ENCODE measurements at places on chromosomes 11 and 22. TPM values are rescaled to one million over a fixed set of nuclear protein-coding genes. Genes with fewer than 3 reads are reported as not detected.

GRCh38 chr11:128036006-128036405 is 551.4 kb downstream of the ETS1 start:
- DNase-seq, result no peak
- H3K27ac ChIP-seq, result no peak overlapping the region
- no peaks in the 10 kb centered on the region for H3K27me3 ChIP-seq
- peaks cover 40% of the 10 kb centered on the region for H3K4me1 ChIP-seq

Gene SLC22A24
- not detected for polyA plus RNA-seq

DNA sequence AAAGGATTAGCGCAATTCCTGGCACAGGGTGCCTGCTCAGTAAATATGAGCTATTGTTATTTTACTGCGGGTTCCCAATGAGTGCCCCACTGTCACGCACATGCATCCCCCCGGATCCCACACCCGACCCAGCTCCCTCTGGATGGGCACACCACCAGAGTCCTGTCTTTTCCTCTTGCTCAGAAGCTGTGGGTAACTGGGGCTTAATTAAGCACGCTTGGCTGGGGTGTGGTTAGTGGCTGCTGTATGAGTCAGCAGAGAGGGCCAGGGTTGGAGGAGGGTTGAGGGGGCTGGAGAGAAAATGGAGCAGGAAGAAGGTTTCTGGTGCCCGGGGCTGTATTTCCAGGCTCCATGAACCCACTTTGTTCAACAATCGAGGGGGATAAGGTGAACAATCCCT is 30.3 kb upstream of the NECTIN1 start:
- no peaks in the 10 kb centered on the region for H3K27me3 ChIP-seq
- DNase-seq, result no peak
- no peaks in the 10 kb centered on the region for H3K4me1 ChIP-seq
- no peak overlapping the region for H3K27ac ChIP-seq
- H3K4me3 ChIP-seq, result no peak overlapping the region

DNA sequence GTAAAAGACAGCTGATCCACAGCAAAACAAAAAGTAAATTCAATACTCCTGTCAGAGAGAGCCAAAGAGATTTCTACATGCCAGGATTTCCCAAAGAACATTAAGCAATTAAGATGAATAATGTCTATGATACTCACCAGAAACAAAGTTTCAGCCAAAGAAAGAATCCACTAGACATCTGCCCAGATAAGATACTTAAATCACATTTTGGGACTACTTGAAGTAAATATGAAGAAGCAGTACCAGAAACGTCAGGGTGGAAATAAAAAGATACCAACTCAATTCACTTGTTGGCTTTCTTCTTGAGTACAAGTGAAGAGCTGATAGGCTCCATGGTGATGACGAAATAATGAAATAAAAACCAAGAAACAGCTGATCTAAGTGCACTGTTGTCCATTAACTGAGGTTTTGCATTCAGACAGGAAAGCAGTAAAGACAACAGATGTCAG is 31.6 kb upstream of the ARHGAP32 start:
- DNase-seq, result peak; percentile 9
- no peak overlapping the region for H3K27ac ChIP-seq
- H3K4me3 ChIP-seq, result no peak overlapping the region
- H3K36me3 ChIP-seq, result no peaks in the 10 kb centered on the region
- H3K4me1 ChIP-seq, result peaks cover 6% of the 10 kb centered on the region

DNA sequence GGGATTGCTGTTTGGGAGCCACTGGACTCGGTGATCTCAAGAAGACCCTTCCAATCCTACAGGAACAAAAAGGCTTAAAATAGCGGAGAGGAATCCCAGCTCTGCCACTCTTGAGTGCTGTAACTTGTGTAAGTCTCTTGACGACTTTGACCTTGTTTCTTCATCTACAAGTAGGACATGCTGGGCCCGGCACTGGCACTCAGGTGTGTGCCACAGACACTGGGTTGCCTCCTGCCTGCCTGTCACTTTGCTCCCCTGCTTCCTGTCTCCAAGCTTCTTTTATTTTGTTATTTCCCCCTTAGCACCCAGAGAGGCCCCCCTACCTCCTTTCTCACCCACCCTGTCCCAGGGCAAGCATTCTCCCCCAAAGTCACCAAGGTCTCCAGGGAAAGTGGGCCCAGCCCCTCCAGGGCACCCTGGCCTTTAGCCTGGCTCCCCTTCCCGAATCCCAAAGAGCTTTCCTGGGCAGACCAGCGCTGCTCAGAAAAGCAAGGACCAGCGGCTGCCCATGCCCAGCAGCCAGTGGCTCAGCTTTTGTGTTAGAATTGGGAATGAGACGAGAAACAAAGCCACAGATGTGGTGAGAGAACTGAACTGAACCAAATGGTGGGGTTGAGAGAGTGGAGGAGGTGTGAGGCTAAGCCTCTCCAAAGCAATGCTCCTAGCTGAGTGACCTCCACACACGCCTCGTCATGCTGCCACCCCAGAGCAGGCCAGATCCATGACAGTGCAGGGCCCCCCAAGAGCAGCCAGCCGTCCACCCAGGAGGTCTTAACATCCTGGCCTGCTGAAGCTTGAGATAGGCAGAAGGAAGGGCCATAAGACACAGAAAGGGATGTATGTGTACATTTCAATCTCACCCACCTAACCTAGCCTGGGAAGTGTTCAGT is 4.5 kb downstream of the TRIM29 start:
- no peaks in the 10 kb centered on the region for H3K4me1 ChIP-seq
- no peak overlapping the region for H3K4me3 ChIP-seq
- H3K27me3 ChIP-seq, result peaks cover 4% of the 10 kb centered on the region
- no peak overlapping the region for H3K27ac ChIP-seq
- DNase-seq, result no peak

GRCh38 chr11:115284773-115285172 is 219.4 kb downstream of the CADM1 start:
- no peak overlapping the region for H3K4me3 ChIP-seq
- no peak for DNase-seq
- no peak overlapping the region for H3K27ac ChIP-seq
- H3K27me3 ChIP-seq, result no peaks in the 10 kb centered on the region
- H3K4me1 ChIP-seq, result no peaks in the 10 kb centered on the region

DNA sequence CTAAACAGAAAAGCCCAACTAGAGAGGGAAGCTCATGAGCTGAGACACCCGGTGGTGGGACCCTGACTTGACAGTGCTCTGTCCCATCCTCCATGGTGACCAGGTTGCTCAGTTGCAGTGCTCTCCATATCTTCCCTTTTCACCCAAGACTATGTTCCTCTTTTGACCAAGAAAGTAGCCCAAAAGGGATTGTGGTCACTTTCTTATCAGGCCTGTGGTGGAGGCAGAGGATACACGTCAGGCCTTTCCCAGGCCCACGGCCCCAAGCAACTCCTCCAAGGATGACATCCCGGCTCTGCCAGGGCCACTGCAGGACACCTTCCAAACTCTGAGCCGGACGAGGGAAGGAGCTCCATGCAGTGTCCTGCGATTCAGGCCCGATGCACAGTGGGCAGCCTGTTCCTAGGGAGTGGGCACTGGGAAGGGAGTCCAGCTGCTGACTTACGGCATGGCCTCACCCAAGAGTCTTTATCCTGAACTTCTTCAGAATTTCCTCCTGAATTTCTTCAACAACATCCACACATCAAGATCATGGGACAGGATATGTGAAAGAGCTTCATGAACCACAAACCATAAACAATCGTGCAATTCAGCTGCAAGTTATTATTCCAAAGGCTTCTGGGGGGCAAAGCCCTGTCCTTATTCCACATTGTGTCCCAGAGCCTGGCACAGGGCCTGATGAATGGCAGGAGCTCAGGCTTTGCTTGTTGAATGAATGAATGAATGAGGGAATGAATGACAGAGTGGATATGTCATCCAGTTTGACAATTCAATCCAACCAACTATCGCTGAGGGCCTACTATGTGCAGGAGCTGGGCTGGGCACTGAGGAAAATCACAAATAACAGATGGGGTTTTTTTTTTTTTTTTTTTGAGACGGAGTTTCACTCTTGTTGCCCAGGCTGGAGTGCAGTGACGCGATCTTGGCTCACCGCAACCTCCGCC is 36.0 kb upstream of the MYH9 start:
- H3K4me1 ChIP-seq, result peaks cover 10% of the 10 kb centered on the region
- DNase-seq, result no peak
- H3K36me3 ChIP-seq, result no peaks in the 10 kb centered on the region
- H3K27ac ChIP-seq, result peak overlapping the region; percentile 73
- no peaks in the 10 kb centered on the region for H3K27me3 ChIP-seq

Data from left lung (tissue), 14 donors.